Stimulated activated CD4-positive, alpha-beta T cell treated with anti-CD3 and anti-CD28 coated beads, Interleukin-1b, Interleukin-23, amount 100 ng/mL, for 1 hour (primary cell): ENCODE measurements at places on chromosomes 5 and 9.

GRCh38 chr5:57414857-57415256 lies 67.8 kb downstream of the ACTBL2 start:
- no peak for DNase-seq

DNA sequence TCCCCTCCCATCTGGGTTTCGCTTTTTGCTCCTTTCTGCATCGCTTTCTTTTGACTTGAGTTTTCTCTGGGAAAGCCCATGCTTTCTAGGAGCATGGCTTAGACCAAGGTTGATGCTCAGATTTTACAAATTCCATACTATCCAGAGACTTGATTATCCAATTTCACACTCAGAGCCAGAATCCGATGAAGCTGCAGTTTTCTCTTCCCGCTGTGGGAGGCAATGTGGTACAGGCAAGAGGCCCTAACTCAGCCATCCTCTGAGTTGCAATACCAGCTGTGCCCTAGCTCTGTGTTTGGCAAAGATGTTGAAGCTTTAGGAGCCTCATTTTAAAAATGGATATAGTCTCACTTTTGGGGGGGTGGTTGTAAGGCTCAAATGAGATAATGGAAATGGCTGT lies 85.1 kb downstream of the BRINP1 start:
- DNase-seq = no peak

- DNase-seq = no peak
These were observed 206.0 kb downstream of the FBXO4 start for GRCh38 chr5:42131081-42131480.

GRCh38 chr5:90545511-90545910 lies 13.1 kb upstream of the ADGRV1 start:
- no peak for DNase-seq
